Stromal cell of bone marrow (primary cell): ENCODE measurements at places on chromosomes 7 and 10.

- DNase-seq = no peak
These were observed 2.6 kb downstream of the IMPDH1 start for GRCh38 chr7:128407233-128407589.

GRCh38 chr10:18290651-18291313, 150.6 kb downstream of the CACNB2 start:
- no peak for DNase-seq

DNA sequence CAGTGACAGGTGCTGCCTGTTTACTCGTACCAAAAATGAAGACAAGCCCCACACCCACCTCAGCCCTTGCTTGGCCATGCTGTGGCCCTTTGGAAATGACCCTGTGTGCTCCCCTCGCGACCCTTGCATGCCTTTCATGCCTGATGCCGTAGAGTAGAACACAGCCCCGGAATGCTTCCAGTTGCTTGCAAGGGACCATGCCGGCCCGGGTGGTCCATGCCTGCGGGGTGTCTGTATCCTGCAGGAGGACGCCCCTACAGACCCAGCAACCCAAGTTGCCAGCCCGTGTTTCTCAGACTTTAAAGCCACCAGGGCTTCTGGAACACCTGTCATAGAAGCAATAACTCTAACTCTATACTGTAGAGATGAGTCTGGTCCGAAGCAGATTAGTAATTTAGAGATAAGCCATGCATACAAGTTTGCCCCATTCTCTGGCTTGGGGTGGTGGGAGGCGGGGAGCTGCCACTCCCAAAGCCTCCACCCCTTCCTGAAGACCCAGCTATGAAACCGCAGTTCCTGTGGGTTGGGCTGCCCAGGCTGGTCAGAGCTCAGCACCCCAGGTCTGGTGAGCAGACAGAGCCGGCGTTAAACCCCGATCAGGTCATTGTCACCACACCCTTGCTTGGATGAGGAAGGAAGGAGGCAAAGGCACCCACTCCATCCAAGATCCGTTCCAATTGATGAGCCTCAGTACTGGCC, 143.5 kb downstream of the ADCY1 start:
- DNase-seq = no peak

DNA sequence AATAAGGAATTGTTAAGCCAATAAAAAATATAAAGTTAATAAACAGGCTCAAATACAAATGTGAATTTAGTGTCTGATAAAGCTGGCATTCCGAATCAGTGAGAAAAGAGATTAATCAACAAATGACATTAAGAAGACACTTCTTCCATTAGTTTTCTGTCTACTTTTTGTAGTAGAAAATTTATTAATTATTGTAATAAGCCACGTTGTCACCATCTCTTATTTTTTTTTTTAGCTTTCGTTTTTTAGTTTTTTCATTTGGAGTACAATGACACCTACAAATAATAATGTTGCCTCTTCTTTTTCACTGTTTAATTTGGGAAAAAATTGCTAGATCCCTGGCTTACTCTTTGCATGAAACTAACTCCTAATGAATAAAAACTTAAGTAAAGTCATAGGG, 46.8 kb upstream of the STEAP1B start:
- DNase-seq = no peak

- no peak for DNase-seq
These were observed 740 bp downstream of the ANXA7 start for GRCh38 chr10:73413108-73413527.

- DNase-seq = no peak
These were observed 5.7 kb downstream of the UPK3B start for GRCh38 chr7:76515999-76516443.

DNA sequence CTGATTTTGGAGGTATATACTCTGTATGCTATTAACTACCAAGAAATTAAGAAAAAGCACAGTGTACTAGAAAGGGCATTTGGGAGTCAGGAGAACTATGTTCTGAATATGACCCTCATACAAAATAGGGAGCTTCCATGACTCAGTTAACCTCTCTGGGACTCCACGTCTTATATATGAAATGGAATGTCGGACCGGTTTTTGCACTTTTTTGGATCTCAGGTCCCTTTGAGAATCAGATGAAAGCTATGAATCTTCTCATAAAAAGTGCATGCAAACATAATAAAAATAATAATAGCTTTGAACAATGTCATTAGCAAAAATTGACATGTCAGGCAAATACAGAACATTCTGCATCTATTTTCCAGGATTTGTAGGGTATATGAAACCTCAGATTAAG, 113.0 kb downstream of the ARID5B start:
- DNase-seq = no peak

DNA sequence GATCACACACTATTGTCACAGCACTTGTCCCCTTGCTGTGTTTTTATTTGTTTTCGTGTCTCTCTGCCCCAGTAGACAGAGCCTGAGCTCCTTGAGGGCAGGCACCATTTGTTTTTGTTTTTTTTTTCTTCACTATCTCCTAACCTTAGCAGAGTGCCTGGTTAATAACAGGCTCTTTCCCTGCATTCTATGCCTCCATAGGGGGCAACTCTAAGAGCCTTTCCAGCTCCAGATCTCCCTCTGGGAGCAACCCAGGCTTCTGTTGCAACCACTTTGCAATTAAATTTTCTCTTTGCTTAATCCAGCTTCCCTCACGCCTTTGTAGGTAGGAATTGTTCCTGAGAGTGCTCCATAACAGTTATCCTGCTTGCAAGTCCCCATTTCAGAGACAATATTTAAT, 148.4 kb downstream of the PLXDC2 start:
- no peak for DNase-seq

GRCh38 chr7:31648288-31648687, 38.7 kb upstream of the PPP1R17 start:
- peak; percentile 8 for DNase-seq

GRCh38 chr10:29948881-29949355, 110.5 kb downstream of the JCAD start:
- no peak for DNase-seq

DNA sequence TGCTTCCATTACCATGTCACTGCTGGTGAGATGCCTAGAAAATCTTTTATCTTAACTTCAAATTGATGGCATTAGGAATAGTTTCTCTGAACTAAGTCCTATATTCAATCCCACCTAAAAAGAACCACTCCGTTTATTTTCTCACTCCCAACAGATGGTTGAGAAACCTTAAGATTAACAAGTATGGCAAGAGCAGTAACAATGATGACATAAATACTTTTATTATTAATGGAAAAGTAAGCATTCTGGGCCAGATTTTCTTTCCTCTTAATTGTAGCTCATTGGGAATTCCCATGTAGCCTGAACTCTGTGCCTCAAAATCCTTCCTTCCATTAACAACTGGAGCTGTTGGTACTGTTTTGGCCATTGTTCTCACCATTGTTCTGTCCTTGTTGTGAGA, 21.1 kb upstream of the FAM13C start:
- DNase-seq = no peak

DNA sequence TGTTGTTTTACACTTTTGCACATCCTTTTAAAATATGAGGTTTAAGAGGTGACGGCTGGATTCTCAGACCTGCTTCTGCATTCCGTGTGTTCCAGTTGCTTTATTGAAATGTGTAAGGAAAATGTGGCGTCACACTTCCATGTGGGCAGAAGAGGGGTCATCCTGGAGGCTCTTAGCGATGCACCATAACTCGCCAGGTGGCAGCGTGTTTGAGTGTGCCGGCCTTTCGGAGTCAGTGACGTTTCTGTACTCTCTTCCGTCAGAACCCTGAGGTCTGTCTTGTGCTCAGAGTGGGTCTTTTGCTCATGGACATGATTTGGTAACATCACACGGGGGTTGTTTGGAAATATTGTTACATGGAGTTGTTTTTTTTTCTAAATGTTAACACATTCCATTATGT, 9.1 kb downstream of the PPP2R2D start:
- no peak for DNase-seq

GRCh38 chr10:6233725-6234277, 31.1 kb downstream of the PFKFB3 start:
- no peak for DNase-seq

DNA sequence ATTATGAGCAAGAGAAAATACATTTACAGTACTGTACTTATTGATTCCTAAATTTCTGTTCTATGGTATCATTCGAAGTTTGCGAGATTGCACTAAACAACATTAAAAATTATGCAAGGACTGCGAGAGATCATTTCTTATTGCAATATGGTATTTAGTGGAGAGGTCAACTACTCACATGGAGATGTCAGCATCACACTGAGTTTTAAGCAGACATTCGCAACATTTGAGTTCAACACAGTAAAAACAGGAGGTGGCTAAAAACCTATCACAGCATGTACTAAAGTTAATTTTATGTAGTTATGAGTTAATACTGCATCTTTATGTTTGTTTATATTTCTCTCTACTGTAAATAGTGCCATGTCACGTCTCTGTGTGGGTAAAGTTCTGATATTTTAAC, 53.5 kb downstream of the JMJD1C start:
- no peak for DNase-seq

DNA sequence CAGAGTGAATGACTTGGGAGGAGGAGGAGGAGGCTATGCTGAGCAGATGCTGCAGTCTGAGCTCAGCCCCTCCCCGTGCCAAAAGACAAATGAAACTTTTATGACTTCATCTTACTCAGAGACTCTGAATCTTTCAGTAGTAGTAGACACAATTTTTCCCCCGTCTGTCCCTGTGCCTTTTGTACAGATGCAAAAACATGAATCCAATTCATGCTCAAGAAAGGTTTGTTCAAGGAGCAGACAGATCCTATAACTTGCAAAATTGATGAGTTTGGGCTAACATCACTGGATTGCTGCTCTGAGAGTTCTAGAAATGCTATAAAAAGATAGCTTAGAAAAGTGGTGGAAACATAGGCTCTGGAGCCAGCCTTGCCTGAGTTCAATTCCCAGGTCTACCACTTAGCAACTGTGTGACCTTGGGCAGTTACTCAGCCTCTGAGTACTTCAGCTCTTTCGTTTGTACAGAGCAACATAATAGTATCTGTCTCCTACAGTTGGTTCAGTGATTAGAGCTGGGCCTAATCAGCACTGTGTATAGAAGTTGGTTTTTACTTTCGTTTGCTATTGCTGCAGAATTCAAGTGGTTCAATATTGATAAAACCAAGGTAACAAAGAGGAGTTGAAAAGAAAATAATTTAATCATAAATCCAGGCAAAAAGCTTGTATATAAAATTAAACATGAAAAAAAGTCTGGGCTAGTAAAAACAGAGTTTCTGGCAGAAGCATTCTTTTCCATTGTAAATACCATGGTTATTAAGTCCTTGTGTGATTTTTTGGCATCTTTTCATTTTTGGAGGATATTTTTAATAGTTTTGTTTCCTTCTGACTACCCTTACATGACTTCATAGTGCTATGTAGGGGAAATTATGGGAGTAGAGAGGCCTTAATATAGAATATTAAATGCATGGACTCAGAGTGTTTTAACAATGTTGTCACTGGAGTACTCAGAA, 174.2 kb upstream of the ZNF32 start:
- no peak for DNase-seq

DNA sequence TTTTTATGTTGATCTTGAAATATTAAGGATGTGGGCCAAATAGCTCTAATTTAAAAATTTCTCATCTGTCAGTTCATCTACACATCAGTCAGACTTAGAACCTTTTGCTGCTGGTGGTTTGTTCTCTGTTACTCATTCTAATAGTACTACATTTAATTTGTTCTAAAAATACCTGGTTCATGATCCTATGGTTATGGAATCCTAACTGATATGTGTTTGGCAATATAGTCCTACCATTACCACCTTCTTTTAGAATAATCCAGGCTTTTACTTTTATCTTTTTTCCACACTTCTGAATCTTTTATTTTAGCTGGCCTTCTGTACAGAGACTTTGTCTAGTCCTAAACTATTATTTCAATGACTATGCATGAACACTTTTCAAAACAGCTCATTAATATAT, 116.9 kb downstream of the SVOPL start:
- DNase-seq = no peak

DNA sequence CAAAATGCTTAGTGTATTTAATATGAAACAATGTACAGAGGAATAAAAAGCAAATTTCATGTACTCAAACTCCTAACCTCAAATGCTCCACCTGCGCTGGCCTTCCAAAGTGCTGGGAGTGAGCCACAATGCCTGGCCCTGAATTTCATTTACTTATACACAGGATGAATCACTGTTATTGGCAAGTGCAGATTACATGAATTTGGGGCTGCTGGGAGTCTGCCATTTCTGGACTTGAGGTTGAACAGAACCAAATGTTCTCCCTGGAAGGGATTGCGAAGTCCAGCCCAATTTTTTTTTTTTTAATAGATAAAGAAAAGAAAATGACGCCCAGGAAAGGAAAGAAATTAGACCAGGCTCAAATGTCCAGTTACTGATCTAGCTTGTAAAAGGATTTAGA, 6.8 kb upstream of the CSTF2T start:
- DNase-seq = peak; percentile 81

- DNase-seq = no peak
These were observed 1.2 kb downstream of the FLNC start for GRCh38 chr7:128831178-128831993.

DNA sequence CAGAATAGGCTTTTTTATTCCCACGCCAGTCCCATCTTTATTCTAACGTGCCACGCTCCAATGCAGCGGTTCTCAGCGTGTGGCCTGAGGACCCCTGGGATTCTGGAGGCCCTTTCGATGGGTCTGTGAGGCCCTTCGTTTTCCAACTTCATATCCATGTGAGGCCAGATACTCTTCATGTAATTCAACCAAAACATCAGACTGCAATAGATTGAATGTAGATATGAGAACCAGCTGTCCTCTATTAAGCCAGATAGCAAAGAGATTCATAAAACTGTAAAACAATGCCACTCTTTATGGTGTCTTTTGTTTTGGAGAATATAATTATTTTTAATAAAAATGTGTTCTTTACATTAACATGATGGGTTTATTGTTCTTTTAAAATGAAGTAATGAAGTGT, 53.2 kb upstream of the KMT2C start:
- no peak for DNase-seq

- DNase-seq = no peak
These were observed 6.0 kb downstream of the SRGN start for GRCh38 chr10:69093933-69094332.

DNA sequence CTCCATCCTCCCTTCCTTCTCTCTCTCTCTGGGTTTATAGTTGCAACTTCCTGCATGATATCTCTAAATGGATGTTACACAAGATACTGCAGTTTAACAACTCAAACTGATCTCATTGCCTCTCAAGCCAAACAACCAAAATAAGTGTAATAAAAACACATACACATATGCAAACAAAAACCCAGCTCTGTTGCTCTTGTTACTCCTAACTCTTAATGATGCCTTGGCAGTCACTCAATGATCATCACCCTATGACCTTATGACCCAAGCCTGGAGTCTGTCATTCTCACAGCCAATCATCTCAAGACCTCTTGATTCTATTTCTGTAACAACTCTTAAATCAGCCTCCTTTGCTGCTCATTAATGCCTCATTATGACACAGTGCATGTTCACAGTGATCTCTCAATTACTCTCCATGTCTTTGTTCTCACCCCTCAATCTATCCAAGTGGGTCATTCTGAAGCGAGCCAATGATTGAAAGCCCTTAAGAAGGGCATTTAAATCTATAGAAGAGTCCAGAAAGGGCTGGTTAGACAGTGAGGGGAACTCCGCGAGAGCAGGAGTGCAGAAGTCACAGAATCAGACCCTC, 210.9 kb downstream of the INHBA start:
- DNase-seq = no peak
